ENCODE measurements at places on chromosomes 16 and 17.

- DNase-seq, result peak; percentile 78
Observed at GRCh38 chr17:70636517-70637133, 467.3 kb downstream of the KCNJ2 start.

DNA sequence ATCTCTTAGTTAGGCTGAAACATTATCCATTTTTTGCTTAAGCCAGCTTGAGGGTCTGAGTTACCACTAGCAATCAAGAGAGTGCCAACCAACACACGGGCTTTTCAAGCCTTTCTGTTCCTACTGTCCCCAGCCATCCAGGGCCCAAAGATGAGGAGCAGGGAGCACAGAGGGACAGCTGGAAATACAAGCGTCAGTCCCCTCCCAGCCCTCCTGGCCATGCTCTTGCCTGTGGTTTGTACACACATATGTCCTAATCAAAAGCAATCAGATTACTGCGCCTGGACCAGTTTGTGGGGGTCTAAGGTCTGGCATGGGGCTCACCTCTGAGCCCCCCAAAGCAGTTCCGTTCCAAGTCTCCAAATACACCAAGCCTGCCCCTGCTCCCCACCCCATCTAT lies 3.5 kb downstream of the CORO7 start:
- DNase-seq, result no peak

- no peak for DNase-seq
Observed at GRCh38 chr17:73838815-73839214, 194.6 kb upstream of the SDK2 start.

DNA sequence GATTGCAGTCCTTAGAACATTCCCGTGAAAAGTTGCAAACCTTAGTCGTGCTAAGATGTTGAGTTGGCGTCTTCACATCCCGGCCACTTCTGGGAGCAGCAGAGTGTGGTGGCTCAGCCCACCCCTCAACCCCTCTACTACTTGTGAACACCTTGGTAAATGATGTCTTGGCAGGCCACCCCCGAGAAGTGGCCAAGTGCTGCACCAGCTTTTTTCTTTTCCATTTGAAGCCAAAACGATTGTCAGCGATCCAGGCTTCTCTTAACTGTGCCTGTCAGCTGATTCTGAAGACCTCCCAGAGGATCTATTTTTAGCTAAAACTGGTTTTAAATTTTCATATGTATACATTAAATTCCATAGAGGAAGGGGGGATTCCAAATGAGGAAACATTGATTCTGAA lies 247.5 kb downstream of the CDH13 start:
- no peak for DNase-seq

- no peak for DNase-seq
Observed at GRCh38 chr16:50310308-50311133, 44.2 kb downstream of the ADCY7 start.

DNA sequence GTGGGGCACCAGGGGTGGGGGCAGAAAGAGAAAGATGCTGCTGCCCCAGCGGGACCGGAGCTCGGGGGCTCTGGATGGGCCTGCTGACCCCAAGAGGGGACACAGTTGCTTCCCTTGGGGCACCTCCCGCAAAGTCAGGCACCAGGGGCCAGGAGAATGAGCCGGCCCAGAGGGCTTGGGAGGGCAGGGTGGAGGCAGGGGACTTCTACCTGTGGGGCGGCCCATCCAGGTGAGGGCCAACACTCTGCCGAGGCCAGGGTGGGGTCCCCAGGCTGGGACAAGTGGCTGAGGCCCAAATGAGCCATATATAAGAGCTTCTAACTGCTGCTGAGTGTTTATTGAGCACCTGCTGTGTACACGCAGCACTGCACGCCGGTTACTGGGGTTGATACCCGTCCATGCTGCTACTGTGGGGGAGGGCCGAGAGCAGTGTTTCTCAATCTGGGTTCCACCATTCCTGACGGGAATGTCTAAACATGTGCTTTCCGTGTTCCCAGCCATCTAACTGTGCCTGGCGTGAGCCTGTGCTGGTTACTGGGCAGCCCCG lies 211.7 kb upstream of the GSE1 start:
- DNase-seq, result no peak

DNA sequence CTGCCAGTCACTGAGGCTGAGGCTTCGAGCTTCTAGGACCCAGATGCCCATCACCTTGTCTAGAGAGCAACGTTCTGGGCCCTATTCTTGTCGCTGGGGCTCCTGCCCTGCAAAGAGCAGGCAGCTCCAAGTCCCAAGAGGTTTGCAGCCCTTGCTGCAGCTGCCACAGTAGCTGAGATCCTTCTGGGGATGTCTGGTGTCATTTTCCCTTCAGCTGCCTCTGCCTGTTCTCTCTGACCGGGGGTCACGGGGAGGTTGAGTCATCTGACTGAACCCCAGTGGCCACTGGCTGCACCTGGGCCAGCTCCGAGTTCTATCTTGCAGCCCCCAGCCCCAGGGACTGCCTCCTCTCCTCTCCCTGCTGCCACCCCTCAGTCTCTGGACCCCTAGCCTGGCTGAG lies 4.9 kb downstream of the WSCD1 start:
- DNase-seq, result no peak

GRCh38 chr16:21598206-21598605 lies 1.2 kb upstream of the METTL9 start:
- DNase-seq, result no peak

DNA sequence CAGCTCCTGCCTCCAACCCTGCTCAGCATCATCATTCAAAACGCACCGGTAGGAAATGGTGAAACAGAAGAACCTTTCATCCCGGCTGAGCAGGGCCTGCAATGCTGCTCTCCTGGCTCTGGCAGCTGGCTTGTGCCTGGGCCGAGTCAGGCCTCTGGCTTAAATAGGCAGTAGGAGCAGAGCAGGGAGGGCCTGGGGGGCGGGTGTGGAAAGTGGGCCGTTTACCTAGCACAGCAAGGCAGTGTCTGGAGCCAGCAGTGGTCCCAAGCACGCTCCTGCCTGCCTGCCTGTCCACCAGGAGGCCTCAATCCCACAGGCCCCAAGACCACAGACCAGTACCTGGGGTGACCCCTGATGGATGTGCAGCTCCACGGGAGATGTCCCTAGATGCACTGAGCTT lies 59.3 kb downstream of the SMPD3 start:
- DNase-seq, result no peak

- no peak for DNase-seq
Observed at GRCh38 chr16:64990101-64990500, 131.8 kb downstream of the CDH11 start.

DNA sequence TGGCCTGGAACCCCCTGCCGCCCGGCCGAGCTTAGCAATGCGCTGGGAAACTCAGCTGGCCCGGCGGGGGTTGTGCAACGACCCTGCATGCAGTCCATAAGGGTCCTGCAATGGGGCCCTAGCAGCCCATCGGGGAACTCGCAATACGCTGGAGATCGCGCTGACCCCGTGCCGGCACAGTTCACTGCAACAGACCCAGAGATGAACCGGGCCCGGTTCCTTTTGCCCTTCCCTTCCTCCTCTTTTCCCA lies 375 bp downstream of the SLC25A11 start:
- DNase-seq, result no peak

DNA sequence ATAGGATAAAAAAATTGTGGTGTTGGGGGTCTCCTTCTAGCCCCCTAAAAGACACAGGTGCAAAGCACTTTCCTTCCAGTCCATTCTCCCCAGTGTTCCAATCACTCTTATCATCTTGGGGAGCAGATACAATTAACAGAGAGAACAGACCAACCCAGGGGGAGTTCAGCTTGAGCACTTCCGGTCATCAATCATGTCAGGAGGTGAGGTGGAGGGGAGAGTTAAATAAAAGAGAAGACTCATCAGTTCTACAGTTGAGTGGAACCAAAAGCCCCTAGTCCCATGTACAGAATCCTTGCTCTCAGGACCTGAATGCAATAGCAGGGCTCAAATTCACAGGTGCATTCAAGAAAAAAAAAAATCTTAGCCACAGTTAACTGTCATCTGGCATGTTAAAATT lies 122.3 kb downstream of the DYNLRB2 start:
- no peak for DNase-seq

DNA sequence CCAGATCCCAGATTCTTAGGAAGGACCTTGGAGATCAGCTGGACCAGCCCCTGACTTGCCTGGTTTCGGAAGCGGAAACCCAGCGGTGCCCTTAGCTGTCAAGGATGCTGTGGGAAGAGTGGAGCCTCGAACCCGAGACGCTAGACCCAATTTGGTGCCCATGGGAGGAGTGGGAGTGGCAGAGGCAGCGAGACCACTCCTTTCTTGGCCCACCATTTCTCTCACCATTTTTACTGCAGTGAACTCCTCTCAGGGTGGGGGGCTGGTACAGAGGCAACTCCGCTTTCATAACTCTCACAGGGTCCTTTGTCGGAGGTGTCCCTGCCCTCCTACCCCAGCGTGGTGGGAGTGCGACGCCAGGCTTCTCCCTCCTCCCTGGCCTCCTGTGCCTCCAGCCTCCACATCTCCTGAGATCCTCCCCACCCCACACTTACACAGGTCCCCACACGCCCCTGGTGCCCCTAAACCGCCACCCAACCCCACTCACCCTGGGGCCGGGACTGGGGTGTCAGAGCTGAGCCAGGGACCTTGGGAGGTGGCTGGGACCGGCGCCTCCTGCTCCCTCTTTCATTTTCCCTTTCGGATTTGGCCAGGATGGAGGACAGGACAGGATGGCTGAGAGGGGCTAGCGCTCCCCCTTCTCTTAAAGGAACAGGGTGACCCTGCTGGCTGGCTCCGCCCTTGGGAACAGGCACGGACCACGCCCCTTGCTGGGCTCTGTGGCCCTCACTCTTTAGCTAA lies at the start of gene GJD3:
TSS of gene GJD3 (minus strand) at position 617 of the 741 bp plus-strand sequence. CDS start 922 bp downstream, outside the sequence.
- DNase-seq, result no peak

- DNase-seq, result no peak
Observed at GRCh38 chr17:49101054-49101534, 31.5 kb upstream of the B4GALNT2 start.

DNA sequence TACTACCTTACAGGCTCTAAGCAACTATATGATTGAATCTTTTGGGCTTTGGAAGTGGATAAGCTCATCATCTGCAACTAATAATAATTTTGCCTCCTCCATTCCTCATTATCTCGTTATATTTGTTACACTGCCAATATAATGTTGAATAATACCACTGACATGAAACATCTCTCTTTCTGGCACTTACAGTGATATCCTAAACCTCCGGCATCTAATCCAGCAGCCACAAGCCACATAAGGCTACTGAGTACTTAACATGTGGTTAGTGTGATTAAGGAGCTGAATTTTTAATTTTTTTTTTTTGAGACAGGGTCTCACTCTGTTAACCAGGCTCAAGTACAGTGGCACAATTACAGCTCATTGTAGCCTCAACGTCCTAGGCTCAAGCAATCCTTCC lies 9.6 kb downstream of the CDC42EP4 start:
- no peak for DNase-seq

GRCh38 chr16:54027558-54027957 lies 259.0 kb downstream of the IRX3 start:
- DNase-seq, result no peak

- DNase-seq, result peak; percentile 82
Observed at GRCh38 chr17:57999496-58000017, 7.5 kb downstream of the SRSF1 start.

GRCh38 chr16:80210787-80211186 lies 330.0 kb upstream of the DYNLRB2 start:
- DNase-seq, result no peak

- DNase-seq, result no peak
Observed at GRCh38 chr16:77556201-77556873, 121.5 kb upstream of the ADAMTS18 start.

GRCh38 chr16:19446300-19446846 lies 28.7 kb downstream of the TMC5 start:
- DNase-seq, result no peak

DNA sequence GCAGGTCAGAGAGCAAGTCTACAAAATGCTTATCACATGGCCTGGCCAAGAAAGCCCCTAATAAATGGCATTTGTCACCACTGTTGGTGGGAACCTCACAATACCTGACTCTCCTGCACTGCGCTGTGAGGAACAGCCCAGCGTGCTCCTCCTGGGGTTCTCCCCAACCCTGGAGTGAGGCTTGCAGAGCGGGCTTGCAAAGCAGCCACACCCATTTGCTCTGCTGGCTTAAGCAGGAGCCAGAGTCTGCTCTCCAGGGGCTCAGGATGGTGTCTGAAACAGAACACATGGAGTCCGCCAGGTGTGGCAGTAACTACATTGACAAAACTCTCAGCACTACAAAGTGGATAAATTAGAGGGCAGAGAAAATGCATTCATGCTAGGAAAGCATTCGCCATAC lies 331.0 kb upstream of the CCL2 start:
- no peak for DNase-seq

- DNase-seq, result no peak
Observed at GRCh38 chr16:14491861-14492529, 138.1 kb downstream of the PARN start.

- no peak for DNase-seq
Observed at GRCh38 chr17:46072998-46073397, 73.9 kb downstream of the STH start.

DNA sequence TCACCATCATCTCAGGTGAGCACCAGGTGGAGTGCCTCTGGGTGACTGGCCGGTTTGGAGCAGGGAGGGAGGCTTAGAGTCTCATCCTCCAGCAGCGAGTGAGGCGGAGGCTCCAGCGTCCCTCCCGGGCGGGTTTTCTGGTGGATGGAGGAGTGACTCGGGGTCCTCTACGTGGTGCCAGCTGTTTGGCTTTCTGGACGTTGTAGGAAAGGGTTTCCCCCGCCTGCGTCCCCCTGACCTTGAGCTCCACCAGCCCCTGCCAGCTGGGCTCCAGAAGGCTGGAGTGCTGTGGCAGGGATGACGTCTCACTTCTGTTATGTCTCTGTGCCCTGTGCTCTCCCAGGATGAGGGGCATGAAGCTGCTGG lies 522 bp downstream of the DNASE1 start:
- DNase-seq, result no peak

DNA sequence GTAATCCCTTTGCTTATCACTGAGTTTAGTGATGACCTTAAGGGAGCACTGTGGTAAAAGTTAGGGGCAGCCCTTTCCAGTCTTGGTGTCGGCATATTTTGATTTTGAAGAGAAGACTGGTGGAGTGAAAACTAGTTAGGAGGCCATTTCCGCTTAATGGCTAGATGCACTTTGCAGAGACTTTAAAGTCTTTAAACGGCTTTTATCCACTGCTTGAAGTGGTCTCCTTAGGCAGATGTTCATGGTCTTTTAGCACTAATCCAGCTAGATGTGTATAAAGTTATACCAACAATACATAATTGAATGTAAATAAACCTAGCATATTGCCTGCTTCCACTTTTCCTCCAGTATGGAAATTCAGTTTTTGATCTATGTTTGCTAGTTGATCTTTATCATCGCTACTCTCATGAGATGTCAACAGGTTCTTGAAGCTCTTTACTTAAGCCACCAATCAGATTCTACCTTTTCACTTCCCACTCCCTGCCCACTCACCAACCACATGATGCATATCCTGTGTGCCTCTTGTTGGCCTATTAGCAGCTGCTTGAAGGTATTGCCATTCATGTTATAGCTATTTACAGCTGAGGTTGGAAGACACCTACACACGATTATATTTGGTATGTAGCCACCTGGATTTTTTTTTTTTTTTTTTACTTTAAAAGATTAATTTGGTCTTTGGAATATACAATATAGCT lies 132.0 kb downstream of the NLK start:
- peak; percentile 16 for DNase-seq

DNA sequence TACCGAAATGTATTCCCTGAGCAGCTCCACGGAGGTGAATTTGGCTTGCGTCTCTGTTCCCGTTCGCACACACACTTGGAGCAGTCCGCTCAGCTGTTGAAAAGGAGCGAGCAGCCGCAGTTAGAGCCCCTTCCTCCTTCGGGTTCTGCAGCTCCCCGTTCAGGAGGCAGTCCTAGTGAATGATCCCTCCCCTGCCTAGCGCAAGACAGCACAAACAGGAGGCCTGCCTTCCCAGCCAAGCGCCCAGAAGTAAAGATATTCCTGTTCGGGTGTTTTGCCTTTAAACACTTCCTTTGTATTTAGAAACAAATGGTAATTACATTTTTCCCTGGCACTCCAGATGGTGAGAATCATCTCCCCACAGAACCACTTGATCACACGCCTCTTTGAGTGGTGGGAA lies 64.7 kb downstream of the ABCC12 start:
- DNase-seq, result no peak

Data from Kasumi-1 (cell line).